ENCODE measurements at places on chromosomes 12 and 14.

GRCh38 chr12:124006085-124006845, 33.2 kb downstream of the ZNF664 start:
- DNase-seq = no peak

DNA sequence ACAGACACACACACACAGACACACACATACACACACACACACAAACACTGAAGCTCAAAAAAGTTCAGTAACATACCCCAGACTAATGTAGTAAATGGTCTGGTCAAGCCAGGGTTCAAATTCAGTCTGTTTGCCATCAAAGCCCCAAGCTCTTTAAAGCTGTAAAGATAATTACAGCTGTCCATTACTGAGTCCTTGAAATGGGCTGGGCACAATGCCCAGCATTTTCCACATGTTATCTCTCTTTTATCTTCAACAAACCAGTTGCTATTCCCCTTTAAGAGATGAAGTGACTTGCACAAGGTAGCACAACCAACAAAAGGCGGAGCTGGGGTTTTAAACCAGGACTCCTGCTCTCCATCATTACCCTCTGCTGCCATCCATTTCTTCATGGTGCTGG, 7.6 kb upstream of the UNC119B start:
- no peak for DNase-seq

GRCh38 chr14:61219673-61220072, 61.5 kb downstream of the TMEM30B start:
- DNase-seq = no peak

GRCh38 chr12:15772405-15773018, 16.7 kb downstream of the EPS8 start:
- DNase-seq = no peak

- DNase-seq = no peak
These were observed 118.0 kb upstream of the ARID2 start for GRCh38 chr12:45611495-45611894.

Data from GM12878 (cell line).